ENCODE measurements at places on chromosomes 2 and 18. TPM values are rescaled to one million over a fixed set of nuclear protein-coding genes. Genes with fewer than 3 reads are reported as not detected.

- no peak for DNase-seq
These were observed 93.2 kb upstream of the PKDCC start for GRCh38 chr2:41954304-41955291.

DNA sequence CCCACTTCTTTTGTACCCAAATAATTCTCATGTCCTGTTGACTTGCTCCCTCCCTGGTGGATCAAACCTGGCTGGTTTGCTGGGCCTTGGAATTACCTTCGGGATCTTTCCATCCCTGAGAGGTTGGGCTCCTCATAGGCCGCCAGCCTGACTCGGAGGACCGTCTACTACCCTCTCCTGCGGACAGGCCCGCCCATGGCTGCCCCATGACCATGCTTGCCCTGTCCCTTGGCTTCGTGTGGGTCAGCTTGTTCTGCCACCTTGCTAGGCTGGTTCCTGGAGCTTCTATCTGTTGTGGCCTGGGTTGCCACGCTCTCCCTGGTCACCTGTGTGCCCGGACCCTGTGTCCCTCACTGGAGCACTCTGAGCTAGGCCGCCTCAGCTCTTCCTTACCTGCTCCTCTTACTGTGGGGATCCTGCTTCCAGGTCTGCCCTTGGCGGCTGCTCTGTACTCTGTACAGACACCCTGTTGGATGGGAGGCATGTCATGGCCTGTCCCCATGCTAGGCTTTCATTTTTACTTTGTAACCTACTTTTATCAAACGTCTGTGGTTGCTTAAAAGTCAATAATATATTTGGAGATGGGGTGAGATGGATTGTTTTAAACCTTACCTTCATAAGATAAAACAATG, 29.7 kb upstream of the FHL2 start:
- no peak for DNase-seq

DNA sequence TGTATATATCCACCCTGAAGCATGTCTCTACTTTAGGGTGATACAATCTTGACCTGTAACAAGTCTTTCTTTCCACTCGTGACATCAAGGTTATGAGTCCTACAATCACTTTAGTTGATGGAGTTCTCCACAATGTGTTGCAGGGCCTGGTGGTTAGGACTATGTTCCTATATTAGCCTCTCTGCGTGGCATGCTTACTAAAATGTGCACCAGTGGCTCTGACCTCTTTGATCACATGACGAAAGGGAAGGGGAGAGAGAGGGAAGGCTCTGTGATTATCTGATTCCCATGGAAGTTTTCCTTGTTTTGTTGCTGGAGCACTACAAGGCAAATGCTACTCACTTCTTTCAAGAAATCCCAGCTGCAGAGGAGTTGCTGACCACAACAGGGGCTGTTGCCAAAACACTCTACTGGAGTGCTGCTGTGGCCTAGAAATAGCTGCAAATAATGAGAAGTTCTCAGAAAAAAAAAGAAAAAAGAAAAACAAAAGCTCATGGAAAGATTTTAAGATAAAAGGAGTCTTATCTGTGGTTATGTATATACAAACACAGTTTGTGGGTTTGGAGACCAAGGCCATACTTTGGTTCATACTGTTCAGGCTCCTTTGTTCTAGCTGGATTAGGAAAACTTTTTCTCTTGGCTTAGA, 272.8 kb upstream of the MMADHC start:
- DNase-seq, result no peak

DNA sequence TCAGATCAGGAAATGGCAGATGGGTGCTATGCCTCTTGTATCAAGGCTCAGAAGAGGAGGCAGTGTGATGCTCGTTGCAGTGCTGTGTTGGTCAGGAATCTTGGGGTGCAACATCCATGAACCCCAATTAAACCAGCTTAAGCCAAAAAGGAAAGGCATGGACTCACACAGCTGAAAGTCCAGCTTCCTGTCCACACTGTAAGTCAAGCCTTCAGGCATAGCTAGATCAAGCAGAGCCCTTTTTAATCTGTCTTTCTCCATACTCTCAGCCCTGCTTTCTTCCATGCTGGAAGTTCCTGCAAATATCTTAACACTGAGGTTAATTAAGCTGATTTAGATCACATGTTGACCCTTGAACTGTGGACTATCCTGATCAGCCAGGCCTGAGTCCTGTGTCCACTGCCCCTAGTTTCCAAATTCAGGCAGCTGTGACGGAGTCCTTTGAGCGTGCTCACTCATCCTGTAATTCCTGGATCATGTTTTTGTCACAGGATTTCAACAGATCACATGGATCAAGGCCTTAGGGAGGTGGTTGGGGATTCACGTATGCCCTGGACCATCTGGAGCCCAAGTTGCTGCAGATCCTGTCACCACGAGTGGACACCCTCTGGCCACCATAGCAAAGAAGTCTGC, 4.5 kb upstream of the C2orf74 start:
- no peak for DNase-seq

- DNase-seq, result no peak
These were observed 6.1 kb upstream of the DNMT3A start for GRCh38 chr2:25347846-25348245.

GRCh38 chr2:118059919-118060478, 28.3 kb upstream of the INSIG2 start:
- no peak for DNase-seq

DNA sequence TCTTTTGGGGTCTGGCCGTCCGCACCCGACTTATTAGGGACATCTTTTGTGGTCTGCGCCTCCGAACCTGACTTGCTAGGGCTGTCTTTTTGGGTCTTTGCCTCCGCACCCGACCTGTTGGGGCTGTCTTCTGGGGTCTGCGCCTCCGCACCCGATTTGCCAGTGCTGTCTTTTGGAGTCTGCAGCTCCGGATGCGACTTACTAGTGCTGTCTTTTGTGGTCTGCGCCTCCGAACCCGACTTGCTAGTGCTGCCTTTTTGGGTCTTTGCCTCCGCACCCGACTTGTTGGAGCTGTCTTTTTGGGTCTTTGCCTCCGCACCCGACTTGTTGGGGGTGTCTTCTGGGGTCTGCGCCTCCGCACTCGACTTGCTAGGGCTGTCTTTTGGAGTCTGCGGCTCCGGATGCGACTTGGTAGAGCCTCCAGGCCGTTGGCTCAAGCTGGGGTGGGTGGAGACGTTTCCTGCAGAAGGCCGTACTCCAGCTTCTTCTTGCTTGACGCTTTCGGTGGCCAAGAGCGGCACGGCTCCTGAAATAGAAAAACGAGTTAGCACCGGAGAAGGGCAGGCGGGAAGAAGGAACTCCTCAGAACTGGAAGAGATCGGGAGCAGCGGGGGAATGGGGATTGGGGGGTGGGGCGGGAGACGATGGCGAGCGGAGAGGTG, 498 bp downstream of the TGOLN2 start:
- DNase-seq, result no peak

- no peak for DNase-seq
These were observed 976.2 kb upstream of the FANCL start for GRCh38 chr2:59217360-59217759.

DNA sequence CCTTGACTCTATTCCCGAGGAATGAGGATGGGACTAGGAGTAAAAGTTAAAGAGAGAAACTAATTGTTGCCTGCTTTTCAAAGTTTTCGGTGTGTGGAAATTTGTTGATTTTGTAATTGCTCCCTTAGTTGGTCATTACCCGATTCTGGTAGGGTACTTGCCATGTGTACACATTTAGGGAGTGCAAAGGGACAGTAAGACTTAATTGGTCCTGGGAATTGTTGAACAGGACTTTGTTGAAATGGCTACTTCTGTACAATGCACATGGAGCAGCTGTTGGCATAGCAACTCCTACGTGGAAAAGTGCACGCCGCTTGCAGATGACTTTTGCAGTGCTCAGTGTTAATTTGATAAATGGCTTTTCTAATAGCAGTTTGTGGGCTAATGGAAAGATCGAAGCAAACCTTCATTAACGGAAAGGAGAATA, 22.9 kb downstream of the EPAS1 start:
- no peak for DNase-seq

- peak; percentile 60 for DNase-seq
These were observed 49.3 kb downstream of the TNS1 start for GRCh38 chr2:217953531-217953932.

DNA sequence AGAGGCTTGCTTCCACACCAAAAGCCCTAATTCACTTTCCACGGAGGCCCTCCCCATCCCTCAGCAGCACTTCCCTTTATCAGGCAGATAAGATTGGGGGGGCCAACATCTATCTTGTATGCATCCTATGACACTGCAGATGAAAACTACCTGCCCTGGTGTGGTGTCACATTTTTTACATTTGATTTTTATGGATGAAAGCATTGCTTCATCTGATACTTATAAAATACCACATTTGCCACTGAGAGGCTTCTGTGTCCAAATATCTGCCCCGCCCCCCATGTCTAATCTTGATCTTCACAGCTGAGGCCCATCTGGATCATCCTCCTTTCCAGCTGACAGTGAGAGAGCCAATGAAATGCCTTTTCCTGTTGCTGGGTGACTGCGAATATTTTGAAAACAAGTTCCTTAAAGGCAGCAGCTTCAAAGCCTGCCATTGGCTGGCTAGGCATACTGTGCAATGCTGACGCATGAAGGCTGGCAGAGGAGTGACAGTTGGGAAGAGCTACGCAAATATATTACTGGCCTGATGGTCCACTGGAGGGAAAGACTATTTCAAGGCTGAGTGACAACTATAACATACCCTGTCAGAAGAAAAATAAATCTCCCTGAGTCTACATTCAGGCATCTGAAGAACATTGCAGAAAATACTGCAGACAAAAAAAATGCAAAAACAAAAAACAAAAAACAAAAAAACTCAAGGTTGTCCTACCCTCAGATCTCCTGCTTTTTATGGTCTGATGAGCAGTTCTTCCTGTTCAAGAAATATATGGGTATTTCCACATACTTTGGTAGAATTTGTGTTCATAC, 318.7 kb downstream of the PDE11A start:
- peak; percentile 33 for DNase-seq

GRCh38 chr18:5296706-5297320, 1.3 kb upstream of the ZBTB14 start:
- DNase-seq, result peak; percentile 73

- peak; percentile 86 for DNase-seq
These were observed 811 bp downstream of the ADD2 start for GRCh38 chr2:70767079-70767698.

- DNase-seq, result no peak
These were observed 122.4 kb upstream of the SMAD2 start for GRCh38 chr18:48052842-48053241.

GRCh38 chr2:59046401-59047372, 805.6 kb upstream of the FANCL start:
- DNase-seq, result no peak

- DNase-seq, result no peak
These were observed 108.8 kb upstream of the LRRTM4 start for GRCh38 chr2:77631007-77631406.

DNA sequence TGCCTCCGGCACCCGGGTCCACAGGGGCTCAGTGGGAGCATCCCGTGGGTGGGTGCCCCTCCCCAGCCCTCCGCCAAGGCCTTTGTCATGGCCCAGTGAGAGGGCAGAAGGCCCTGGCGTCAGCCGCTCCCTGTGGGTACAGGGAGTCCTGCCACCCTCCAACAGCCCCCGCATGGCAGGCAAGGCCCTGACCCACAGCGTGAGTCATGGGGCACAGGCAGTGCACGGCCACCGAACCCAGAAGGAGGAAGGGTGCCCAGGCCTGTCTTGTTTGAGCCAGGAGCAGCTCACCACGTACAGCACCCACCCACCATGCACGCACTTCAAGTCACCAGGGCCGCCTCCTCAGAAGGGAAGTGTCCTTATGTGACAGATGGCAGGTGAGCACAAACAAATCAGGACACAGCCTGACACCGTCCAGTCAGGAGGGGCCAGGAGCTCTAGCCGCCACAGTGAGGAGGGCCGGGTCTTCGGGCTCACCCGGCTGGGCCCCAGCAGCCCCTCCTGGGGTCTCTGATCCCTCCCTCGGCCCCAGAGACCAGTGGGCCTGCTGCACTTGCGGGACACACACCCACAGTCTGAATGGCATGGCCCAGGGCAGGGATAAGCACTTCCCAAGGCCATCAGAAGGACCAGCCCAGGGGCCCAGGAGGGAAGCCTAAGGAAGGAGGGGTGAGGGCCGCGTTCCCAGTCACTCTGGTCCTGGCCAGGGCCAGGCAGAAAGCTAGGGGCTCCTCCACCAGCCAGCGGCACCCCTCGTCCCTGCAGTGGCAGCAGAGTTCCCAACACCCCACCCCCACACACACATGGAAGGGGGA, 25.8 kb downstream of the BIN1 start:
- DNase-seq, result peak; percentile 73

DNA sequence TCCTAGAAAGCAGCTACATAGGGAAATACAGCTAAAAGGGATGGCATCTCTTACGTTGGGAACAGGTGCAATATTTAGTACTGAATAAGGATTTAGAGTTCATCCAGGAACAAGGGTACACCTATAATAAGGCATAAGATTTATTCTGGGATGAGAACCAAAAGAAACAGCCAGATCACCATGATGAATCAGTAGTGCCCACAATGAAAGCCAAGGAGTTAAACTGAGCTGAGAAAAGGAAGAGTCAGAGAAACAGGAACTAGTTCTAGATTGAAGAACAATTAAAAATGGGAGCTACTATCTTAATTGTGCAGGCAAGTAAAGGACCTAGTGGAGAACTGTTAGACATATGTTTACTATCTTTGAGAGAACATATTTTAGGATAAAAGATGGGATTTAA, 692.3 kb downstream of the LRP1B start:
- no peak for DNase-seq

GRCh38 chr2:65914244-65914786, 481.9 kb upstream of the SPRED2 start:
- peak; percentile 14 for DNase-seq

GRCh38 chr2:222959358-222959757, 92.6 kb upstream of the KCNE4 start:
- DNase-seq, result peak; percentile 46

DNA sequence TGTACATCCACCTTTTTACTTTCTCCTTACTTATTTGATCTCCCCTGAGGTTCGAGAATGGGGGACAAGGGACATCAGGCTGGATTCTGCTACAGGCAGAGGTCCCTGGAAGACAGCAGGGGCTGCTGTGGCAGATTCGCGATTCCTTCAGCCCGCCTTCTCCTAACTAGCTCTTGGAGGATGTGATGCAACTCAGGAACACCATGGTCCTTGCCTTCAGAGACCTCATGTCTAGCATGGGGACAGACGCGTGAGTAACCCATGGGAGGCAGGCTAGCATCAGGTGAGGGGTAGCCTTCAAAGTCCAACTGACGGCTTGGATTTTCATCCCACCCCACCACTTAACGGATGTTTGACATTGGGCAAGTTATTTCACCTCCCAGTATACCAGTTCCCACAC, 869 bp upstream of the TCF23 start:
- no peak for DNase-seq

The E2F6 gene
- 25.0 TPM for total RNA-seq

The EPB41L3 gene
- 44.2 TPM for total RNA-seq

The LCT gene
- not detected for total RNA-seq

The GALR1 gene
- total RNA-seq, result 0.17 TPM

The SIX3 gene
- total RNA-seq, result 1.7 TPM

The GAL3ST2 gene
- total RNA-seq, result not detected

The RIT2 gene
- total RNA-seq, result 0.26 TPM
